Lower leg skin (tissue), 4 donors: ENCODE measurements at places on chromosomes 1 and 21.

DNA sequence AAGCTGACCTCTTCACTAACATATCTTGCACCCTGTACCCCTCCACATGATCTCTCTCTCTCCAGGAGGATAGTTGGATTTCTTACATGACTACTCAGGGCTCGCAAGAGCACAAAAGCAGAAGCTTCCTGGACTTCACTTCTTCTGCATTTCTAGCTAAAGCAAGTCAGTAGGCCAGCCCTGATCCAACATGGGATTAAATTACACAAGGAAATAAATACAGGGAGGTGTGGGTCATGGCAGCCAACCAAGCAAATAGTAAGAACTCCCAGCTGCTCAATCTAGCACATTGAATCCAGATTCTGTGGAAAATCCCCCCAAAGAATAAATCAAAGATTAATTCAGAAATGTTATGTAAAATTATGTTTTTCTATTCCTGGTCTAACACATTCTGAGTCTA is 33.3 kb downstream of the KLHDC7A start:
- no peak for DNase-seq

- no peak for DNase-seq
Measured at GRCh38 chr1:66693856-66694255, 58.4 kb upstream of the DYNLT5 start.

- no peak for DNase-seq
Measured at GRCh38 chr1:201217851-201218250, 27.2 kb downstream of the IGFN1 start.

DNA sequence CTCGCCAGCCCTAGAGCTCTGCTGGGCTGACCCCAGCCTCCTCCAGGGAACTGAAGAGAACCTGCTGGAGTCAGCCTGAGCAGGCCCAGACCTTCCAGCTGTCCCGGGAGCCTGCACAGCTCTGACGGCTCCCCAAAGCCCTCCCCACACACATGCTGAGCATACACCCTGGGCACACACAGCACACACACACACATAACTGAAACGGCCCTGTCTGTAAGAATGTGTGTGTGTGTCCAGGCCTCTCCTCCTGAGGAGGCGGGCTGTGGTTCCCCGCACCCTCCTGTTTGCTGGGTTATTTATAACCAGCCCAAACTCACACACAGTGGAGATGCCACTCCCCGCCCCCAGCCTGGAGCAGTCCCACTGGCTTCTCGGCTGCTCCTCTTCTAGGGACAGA is 20.2 kb downstream of the SDC3 start:
- DNase-seq: no peak

DNA sequence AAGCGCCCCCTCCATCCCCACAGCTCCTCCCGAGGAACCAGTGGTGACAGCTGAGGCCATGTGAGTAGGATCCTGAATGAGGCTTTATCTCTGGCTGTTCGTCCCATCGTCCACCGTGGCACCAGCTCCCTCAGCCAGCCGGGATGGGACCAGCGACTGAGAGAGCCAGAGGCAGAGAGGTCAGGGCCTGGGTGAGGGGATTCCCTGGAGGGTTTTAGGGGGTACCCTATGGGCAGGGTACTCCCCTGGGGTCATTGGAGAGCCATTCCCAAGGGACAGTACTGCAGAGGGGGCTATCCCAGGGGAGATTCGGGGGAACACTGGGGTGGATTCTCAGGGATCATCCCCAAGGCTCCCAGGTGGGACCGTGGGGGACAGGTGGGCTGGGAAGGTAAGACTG is 2.4 kb downstream of the TMEM125 start:
- DNase-seq: no peak
